ENCODE measurements at places on chromosomes 7 and 10.

DNA sequence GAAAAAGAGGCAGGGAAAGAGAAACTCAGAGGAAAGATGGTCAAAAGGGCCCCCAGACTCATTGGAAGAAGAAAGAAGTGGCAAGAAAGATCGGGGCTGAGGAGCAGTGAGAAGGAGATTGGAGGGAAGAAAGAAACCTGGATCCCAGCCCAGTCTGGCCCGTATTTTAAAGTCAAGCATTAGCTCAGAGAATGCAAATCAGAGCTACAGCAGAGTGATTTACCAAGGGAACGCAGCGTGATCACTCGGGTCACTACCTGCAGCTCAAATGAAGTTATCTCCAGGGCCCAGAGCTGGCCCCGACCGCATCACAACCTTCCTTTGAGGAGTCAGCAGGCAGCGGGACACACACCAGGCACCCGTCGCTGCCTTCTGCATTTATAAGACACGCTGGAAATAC, 72.8 kb downstream of the CARD11 start:
- DNase-seq = no peak

DNA sequence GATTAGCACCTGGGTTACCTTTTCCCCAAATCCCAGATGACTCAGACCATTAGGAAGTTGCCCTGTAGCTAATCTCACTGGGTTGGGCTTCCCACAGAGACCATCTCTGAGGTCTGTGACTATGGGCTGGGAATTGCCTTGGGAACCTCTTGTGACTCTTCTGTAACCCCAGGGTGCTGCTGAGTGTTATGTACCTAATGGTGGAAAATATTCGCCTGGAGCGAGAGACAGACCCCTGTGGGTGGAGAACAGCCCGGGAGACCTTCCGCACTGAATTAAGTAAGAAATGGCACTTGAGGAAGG, 20.0 kb downstream of the STRIP2 start:
- no peak for DNase-seq

DNA sequence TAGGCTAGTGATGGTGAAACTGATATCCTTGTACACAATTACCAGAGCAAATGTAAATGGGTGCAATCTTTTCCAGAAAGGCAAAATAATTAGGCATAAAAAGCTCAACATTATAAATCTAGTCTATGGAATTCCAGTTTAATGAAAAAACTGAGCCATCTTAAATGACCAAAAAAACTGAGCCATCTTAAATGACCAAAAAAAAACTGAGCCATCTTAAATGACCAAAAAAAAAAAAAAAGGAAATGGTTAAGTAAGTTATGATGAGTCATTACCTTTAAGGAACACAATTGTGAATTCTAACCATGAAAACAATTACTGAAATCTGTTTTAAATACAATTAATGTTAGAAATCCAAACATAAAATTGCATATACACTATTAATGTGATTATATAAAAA, 25.3 kb downstream of the USP6NL start:
- DNase-seq = no peak

- DNase-seq = no peak
Measured at GRCh38 chr7:4799508-4800268, 24.3 kb downstream of the AP5Z1 start.

GRCh38 chr7:140546947-140547346, 67.6 kb upstream of the MKRN1 start:
- no peak for DNase-seq

DNA sequence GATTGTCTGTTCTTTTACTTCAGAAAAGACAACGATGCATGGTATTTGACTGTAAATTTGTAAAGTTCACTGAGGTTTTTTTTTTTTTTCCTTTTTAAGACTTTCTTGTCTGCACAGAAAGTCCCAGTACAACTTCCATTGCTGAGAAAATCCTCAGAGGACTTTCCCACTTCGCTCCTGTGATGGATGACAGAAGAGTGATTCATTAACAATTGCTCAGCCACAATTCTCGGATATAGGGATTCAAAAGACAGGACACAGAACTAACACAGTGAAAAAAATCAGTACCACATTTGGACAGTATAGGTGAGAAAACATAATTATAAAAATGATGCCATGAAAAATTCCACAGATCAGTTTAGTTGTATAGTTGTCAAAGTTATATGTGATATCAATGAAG, 48.0 kb downstream of the SEC23IP start:
- DNase-seq = no peak

GRCh38 chr7:111910656-111911055, 295.5 kb downstream of the DOCK4 start:
- DNase-seq = no peak

DNA sequence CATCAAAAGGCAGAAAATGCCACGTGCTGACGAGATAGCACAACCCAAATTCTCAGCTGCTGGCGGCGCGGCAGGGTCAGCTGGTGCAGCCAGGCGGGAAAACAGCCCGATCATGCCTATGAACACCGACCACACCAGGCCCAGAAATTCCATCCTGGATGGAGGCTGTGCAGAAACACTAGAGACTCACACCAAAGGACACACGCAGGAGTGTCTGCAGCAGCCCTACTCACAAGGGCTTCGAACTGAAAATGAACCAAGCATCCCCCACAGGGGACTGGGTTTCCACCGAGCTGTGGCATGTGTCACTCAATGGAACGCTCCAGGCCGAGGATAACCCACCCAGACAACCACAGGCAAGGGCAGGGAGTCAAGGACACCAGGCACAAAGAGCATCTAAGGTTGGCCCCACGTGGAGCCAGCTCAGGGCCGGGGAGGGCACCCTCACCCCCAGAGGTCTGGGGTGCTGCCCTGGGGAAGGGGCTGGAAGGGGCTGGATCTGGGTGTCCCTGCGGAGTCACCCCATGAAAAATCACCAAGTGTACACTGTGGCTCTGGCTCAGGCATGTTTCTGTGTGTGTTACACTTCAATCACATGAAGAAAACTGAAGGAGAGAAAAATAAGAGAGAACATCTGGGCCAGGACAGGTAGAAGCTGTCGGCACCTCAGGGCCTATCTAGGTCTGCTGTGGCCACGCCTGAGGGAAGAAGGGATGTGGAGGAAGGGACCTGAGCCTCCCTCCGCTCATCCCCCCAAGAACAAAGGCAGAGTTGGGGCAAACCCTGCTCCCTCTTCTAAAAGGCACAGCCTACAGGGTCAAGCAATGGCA, 33.0 kb downstream of the RASGEF1A start:
- no peak for DNase-seq

GRCh38 chr7:70142247-70142932, 544.1 kb downstream of the AUTS2 start:
- no peak for DNase-seq

- DNase-seq = no peak
Measured at GRCh38 chr10:110045772-110046171, 38.0 kb downstream of the ADD3 start.

DNA sequence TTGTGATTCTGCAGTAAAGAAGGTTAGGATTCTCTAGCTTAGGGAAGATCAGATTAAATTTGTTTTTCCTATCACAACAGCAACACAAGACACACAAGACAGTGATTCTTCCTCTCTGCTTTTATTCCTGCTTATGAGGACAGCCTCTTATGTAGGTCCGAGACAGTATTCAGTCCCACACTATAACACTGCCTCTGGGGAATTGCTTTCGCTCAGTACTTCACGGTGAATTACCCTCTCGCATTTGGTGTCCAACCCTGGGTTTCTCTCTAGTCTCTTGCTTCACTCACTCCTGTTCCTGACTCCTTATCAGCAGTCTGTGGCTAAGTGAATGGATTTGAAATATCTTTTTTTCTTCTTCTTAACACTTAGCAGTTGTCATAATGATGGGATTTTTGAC, 1.7 kb downstream of the HIF1AN start:
- DNase-seq = no peak

- no peak for DNase-seq
Measured at GRCh38 chr10:71771821-71772617, 1.3 kb downstream of the VSIR start.

DNA sequence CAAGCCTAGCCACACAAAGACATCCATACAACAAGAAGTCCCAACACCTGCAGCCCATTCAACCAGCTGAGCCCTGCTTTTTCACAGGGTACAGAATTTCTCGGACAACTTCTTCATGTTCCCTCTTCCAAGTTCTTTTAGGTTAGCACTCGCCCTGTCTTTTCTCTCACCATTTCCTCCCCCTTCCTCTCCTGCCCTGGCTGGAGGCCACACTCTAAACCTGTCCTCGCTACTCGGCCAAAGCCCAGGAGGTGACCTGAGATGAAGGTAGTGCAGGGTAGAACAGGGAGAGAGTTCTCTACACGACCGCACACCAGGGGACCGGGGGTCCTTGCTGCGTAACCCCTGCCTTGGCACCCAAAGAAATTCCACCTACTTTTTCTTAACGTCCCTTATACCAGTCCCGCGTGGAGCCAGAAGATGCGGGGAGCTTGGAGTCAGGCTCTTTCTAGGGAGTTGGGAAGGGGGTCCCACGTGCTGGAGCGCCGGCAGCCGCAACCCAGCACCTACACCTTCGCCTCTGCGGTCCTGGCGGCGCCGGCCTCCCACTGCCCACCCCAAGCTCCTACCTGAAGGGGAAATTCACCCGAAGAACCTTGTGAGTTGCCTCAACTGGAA, 16.0 kb upstream of the DLX6 start:
- no peak for DNase-seq

DNA sequence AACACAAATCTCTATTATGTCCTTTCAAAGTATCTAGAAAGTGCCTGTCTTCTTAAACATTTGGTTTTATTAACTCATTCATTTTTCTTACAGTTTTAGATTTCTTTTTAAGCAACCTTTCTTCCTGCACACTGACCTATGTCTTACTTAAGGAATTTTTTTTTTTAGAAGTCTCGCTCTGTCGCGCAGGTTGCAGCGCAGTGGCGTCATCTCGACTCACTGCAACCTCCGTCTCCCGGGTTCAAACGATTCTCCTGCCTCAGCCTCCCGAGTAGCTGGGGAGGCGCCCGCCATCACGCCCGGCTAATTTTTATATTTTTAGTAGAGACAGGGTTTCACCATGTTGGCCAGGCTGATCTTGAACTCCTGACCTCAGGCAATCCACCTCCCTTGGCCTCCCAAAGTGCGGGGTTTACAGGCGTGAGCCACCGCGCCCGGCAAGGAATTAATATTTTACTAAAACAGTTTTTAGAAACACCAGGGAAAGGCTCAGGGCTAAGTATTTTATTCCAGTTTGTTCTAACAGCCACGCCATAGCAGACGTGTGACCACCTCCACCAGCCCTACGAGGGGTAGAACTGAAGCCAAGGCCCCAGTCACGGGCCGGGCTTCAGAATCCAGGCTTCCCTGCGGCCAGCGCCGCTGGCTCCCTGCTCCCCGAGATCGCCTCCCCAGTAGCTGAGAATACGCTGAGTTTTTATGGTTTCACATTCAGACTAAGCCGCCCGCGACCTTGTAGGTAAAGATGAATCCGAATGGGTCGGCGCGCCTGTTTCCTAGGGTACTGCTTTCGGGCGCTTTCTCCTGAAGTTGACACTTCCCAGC, 941 bp upstream of the LUC7L2 start:
- DNase-seq = no peak

DNA sequence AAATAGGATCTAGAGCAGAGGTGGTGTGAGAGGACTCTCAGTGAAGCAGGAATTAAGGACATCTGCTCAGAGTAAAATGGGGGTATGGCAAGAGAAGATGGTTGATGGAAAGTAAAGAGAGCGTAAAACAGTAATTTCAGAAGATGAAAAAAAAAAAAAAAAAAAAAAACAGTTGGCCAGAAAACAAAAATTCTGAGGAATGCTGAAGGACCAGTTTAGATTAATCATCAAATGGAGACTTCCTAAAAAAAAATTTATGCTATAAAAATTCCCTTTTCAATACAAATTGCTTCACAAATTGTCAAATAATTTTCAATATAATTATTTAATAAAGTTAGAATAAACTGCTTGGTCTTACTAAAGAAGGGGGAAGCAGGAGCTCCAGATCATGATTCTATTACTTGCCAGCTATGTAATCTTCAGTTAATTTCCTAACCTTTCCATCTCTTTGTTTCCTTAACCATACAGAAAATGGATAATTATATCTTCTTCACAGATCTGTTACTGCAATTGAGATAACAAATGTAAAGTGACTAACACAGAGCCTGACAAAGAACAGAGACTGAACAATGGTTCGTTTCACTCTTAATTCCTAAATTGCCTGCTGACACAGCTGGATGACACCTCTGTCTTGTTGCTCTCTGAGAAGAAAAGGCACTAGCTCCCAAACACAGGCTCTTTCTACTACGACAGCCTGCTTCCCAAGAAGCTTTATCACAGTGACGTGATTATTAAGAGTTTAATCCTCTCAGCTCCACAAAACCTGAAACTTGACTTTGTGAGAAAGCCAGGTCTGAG, 64.9 kb upstream of the GPR22 start:
- no peak for DNase-seq

- DNase-seq = no peak
Measured at GRCh38 chr10:53183733-53184132, 411.1 kb upstream of the MBL2 start.

GRCh38 chr10:88473989-88474883, 108.9 kb downstream of the RNLS start:
- DNase-seq = no peak

GRCh38 chr10:127911218-127911866, 4.4 kb downstream of the PTPRE start:
- DNase-seq = no peak

DNA sequence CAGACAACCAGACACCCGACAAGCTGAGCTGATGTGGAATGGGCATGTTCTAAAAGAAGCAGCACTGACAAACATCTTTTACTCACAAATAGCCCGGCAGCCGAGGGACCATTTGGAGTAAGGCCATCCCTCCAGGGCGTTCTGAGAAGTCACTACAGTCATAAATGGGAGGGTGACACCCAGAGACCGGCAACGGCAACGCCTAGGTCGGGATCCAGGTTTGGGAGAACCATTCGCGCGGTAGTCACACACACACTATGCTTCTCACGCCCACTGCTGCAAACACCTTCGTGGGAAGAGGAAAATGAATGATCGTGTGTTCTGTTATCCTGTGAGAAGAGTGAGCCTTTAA, 9.8 kb downstream of the TNS3 start:
- no peak for DNase-seq

DNA sequence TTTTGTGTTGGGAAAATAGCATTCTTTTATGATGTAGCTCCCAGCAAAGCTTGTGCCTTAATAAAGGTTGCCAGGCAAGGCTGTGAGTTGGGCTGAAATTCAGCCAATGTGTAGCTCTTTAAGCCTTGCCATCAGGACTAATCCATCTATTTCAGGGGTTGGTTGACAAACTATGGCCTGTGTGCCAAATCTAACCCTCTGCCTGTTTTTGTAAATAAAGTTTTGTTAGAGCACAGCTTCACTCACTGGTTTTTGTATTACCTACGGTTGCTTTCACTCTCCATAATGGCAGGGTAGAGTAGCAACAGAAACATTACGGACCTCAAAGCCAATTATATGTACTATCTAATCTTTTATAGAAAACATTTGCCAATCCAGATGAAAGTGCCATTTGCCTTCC, 638.1 kb upstream of the POT1 start:
- DNase-seq = no peak

- no peak for DNase-seq
Measured at GRCh38 chr7:24428676-24429075, 144.6 kb upstream of the PALS2 start.

DNA sequence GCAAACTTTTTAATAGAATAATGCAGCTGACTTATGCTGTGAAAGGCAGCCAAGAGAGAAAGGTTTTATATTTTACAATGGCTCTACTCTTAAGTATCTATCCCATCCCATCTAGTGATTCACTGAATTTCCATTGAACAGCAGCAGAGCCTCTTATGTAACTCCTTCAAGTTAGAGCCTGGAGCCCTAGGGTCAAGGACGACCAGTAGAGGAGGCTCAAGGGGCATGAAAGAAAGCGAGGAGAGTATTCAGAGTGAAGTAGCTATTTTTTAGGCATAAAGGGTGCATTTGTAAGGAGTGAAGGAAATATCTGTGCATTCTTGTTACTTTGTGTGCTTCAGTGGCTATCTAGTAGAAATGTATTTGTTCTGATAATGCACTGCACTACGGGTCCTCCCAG, 180.2 kb upstream of the TPK1 start:
- DNase-seq = no peak
